ENCODE measurements at places on chromosomes 11 and 22.

DNA sequence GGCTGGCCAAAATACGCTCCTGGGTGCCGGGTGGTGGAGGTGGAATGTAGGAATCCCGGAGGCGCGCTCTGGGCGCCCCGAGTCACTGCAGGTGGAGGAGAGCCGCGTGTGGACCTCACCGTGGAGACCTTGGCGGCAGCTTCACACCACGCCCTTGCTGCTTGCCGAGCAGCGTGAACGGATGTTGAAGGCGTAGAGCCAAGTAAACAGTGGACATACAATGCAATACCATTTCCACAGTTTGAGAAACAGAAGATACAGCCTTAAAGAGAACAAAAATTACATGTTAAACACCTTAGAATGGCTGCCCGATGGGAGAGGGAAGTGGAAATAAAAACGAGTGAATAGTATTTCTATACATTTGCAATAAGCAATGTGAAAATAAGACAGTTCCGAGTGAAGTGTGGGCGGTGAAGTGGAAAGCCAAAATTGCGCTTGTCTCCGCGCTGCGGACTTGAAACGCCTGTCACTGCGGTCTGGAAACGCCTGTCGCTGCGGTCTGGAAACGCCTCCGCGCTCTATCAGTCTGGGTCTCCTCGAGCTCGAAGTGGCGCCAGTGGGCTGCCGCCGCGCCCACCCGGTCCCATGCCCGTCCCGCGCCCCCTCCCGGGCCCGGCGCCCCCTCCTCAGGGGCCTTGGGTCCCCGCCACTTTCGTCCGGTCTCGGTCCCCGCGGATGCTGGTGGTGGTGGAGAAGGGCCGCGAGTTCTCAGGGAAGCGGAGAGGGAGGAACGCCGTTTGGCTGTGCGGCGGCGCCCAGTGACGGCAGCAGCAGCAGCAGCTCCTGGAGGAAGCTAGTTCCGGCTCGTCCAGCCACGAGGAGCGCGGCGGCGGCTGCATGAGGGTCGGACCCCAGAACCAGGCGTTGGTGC is 1.6 kb downstream of the NCR3LG1 start:
- DNase-seq, result peak; percentile 42

DNA sequence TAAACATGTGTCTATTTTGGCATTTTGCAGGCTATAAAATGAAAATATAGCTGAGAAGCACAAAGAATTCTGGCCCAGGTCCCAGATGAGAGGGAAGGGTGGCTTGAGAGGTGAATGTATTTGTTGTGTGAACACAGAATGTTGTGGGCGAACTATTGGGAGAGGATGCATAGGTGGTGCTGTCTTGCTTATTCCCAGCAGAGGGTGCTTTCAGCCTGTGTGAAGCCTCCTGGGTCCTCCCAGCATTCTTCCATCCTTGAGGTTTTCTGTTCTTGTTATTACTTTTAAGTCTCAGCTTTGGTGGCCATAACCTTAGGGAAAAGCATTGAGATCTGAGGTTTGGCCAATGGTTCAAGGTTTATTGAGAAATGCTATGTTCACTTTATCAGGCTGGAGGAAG is 108.7 kb upstream of the SNX19 start:
- no peak for DNase-seq

DNA sequence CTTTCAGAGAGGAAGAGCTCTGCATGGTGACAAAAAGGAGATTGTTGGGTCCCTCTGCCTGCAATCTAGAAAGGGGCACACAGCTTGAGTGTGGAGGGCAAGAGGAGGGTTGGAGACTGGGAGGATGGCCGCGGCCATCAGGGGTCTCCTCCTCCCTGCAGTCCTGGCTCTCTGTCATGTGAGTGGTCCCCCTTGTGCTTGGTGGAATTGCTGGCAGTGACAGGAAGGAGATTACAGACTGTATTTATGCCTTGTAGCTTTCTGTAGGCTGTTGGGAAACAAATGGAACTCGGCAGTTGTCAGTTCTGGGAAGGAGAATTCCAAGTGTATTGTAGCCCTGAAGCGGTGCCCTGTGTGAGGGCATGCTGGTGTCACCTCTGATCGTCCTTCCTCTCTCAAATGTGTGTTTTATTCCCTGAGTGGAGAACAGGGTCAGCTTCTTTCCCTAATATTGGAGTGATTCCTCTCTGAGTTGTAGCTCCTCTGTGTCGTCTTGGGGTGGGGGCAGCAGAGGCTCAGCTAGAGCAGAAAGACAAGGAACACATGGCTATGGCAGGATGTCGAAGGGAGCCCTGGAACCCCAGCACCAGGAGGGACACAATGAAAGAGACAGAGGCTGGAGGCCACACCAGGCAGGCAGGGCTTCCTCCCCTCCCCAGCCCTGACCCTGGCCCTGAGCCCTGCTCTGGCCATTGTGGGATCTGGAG is 163.1 kb downstream of the PKNOX2 start:
- DNase-seq, result no peak

DNA sequence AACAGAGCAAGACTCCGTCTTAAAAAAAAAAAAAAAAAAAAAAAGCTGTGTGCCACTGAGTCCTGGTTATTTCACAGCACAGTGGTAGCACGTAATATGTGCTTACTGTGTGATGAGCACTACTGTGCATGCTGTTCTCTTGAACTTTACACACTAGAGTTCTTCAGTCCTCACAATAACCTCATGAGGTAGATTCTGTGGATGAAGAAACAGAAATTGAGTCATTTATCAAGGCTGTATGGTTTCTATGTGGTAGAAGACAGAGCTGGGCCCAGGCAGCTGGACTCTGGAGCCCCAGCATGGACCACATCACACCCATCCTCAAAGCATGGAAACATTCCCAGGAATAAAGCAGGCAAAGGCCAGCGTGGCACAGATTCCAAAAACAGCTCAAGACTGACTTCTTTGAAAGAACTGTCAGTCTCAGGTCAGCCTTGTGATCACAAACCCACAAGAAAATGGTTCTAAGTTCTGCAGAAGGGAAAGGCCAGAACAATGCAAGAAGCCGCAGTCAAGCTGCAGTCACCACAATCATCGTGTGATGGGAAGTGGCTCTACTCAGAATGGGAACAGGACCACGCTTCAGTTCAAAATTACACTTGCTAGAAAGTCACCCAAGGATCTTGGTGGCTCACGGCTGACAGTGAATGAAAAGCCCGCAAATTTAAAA is 49.5 kb downstream of the MICAL3 start:
- no peak for DNase-seq

- DNase-seq, result no peak
Measured at GRCh38 chr22:47806894-47807293, 1044.4 kb downstream of the TBC1D22A start.

- DNase-seq, result no peak
Measured at GRCh38 chr11:58495906-58496305, 12.0 kb downstream of the OR5B21 start.

DNA sequence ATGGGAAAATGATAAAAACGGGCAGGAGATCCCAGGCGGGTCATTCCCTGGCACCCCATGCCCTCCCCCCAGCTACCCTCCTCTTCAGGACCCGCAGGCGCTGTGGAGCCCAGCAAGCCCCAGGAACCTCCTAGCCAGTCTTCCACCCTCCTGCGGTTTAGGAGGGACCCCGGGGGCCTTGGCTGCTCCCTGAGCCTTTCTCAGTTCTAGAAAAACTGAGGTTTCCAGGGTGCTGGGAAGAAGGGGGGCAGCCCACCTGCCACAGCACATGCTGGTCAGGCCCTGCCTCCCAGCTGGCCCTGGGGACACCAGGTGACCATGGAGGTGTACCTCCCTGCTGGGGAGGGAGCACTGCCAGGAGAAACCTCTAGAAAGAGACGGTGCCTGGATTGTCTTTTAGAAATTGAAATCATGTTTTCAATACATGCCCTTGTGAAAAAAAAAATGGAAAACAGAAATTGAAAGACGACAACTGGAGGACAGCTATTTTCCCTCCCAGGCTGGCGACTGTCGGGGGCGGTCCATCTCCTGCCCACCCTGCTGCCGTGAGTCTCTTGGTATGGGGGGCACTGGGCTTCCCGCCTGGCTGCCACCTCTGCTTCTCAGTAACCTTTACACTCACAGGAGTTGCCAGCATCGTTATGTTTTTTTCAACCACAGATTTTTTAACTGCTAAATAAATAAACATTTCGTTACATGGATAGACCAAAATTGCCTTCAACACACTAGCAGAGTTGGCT is 398.5 kb downstream of the TBC1D22A start:
- no peak for DNase-seq

- DNase-seq, result no peak
Measured at GRCh38 chr22:47604563-47604962, 842.1 kb downstream of the TBC1D22A start.

- DNase-seq, result no peak
Measured at GRCh38 chr11:71064702-71065515, 187.5 kb downstream of the SHANK2 start.
